Suppressor macrophage treated with lipopolysaccharide for 1 hour (primary cell): ENCODE measurements at places on chromosomes 11 and 22.

GRCh38 chr11:44029977-44030911 is 17.5 kb upstream of the ACCSL start:
- DNase-seq, result peak; percentile 67

GRCh38 chr11:15275141-15275540 is 160.4 kb downstream of the INSC start:
- DNase-seq, result no peak

GRCh38 chr11:134669796-134670195 is 257.8 kb upstream of the B3GAT1 start:
- DNase-seq, result no peak

GRCh38 chr11:134889832-134890231 is 477.8 kb upstream of the B3GAT1 start:
- DNase-seq, result no peak

- no peak for DNase-seq
Measured at GRCh38 chr11:131109257-131109656, 193.0 kb upstream of the SNX19 start.

- DNase-seq, result no peak
Measured at GRCh38 chr22:35981900-35982299, 46.7 kb downstream of the RBFOX2 start.

- no peak for DNase-seq
Measured at GRCh38 chr22:46894081-46894671, 131.7 kb downstream of the TBC1D22A start.

GRCh38 chr11:67395555-67396258 is 3.9 kb downstream of the RAD9A start:
- no peak for DNase-seq

- peak; percentile 58 for DNase-seq
Measured at GRCh38 chr11:14537134-14537599, 17.0 kb upstream of the PSMA1 start.

DNA sequence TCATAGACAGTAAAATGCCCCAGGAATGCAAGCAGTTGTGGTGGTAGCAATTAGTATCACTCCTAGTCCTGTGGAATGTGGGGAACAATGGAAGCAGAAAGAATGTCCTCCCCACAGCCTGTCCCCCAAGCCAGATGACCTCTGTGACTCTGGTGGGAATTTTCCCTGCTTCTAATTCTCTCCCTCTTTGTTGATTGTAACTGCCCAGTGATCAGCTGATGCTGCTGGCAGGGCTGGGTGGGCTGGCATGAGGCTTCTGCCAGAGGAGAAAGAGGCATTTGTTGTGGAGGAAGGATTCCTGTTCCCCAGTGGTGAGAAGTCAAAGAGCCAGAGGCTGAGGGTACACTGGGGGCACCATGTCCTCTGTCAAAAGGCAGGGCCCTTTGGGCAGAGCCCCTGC is 116.7 kb upstream of the NCAM1 start:
- no peak for DNase-seq

- no peak for DNase-seq
Measured at GRCh38 chr11:8020244-8020597, 33.1 kb downstream of the EIF3F start.

DNA sequence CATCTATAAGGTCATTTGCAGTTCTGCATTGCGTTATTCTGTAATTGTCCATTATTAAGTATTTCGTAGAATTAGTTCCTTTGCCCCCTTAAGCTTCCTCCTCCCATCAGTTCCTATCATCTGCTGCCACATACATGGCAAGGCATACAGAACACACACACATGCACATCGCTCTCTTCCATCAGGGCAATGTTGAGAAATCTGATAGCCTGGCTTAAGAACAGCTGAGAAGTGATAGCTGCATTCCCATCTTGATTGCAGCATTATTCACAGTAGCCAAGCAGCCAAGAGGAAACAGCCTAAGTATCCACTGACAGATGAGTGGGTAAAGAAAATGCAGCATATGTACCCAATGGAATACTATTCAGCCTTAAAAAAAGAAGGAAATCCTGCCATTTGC is 186.8 kb upstream of the CADM1 start:
- DNase-seq, result no peak

- no peak for DNase-seq
Measured at GRCh38 chr11:22567759-22568158, 57.9 kb downstream of the FANCF start.

- no peak for DNase-seq
Measured at GRCh38 chr11:4068962-4069361, 25.6 kb upstream of the RRM1 start.

GRCh38 chr11:124538019-124538418 is 5.4 kb downstream of the OR8B12 start:
- DNase-seq, result no peak

DNA sequence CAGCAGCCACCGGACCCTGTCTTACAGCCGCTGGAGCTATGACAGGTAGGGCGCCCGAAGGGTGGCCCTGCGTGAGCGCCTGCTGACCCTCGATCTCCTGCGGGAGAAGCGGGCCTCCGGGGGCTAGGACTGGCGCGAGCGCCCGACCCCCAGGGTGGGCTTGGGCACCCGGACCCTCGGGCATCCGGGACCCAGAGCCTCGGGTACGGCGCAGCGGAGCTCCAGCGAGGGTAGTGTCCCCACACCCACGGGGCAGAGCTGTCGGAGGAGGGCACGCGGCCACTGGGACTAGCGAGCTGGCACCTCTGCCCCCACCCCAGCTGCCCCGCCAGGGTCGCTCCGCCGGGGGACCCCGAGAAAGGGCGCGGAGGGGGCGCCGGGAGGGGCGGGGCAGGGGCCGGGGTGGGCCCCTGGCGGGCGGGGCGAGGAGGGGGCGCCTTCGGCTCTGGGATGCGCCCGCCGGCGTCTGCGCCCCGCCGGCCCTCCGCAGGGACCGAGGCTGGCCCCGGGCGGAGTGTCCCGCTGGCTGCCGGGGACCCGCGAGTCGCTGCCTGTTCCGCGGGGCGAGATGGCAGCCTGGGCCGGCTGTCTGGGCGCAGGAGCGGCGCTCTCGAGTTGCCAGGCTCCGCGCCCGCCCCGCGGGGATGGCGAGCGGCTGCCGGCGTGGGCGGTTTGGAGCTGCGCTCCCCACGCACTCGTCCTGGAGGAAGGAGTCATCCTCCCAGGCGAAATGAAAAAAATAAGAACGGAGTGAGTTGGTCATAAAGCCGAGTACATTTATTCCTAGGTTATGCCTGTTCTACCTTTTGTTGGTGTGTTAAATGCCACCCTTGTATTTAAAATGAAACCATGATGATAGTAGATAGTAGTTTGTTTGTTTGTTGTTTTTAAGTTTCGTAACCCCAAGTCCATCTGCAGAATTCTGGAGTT is 32.4 kb downstream of the EIF3F start:
- peak; percentile 69 for DNase-seq

GRCh38 chr11:18791207-18791968 is at the start of gene PTPN5:
Gene PTPN5 (minus strand): TSS chr11:18791798. CDS start chr11:18771958, 19,840 bp downstream.
- DNase-seq, result no peak

DNA sequence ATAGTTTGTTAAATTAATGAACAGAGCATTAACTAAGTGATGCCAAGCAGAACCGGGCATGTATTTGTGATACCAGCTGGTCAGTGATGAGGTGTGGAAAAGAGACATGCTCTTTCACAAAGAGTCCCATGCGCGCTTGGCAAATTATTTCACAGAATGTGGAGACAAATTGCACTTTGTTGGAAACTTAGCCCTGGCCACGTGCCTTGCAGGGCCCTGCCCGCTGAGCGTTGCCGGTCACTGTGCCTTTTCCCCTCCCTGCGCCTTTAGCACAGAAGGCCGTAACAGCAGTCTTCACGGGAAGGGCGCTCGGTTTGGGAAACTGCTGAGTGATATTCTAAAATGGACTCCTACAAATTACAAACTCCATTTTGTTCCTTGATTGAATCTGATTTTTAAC is 235.9 kb downstream of the TBC1D22A start:
- DNase-seq, result no peak

GRCh38 chr11:83574519-83574918 is 288.4 kb upstream of the CCDC90B start:
- no peak for DNase-seq

DNA sequence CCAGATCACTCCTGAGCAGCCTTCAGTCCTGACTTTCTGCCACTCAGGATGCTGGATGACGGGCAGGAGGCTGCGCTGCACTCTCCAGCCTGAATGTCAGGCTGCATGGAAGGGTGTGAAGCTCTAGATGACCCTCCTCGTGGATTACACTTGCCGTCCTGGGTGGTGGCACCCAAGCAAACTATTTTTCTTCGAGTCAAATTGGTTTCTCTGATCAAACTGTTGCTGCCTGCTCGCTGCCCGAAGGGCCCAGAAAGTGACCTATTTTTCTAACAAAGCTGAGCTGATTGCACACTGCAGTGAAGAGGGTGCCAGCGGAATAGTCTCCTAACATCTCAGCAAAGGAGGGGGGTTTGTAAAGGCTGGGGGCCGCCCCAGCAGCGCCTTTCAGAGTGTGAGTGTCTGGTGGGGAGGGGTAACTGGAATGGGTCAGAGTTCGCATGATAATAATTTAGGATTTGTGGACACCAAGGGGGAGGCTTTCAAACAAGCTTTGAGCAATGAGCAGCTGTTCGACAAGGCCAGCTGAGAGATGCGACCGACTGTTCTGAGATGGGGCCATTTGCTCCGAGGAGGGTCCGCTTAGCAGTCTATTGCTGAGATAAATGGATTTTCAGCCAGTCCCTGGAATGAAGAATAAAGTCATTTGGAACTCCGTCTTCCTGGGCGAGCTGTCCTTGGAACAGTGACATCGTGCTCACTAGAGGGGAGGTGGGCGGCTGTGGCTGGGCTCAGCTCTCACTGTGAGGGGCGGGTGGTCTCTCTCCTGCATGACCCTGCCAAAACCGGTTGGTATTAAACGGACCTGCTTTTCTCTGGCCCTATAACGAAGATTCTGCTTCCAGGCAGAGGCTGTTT is 537.6 kb downstream of the BRD1 start:
- DNase-seq, result no peak

- no peak for DNase-seq
Measured at GRCh38 chr11:128273736-128274135, 313.6 kb downstream of the ETS1 start.

DNA sequence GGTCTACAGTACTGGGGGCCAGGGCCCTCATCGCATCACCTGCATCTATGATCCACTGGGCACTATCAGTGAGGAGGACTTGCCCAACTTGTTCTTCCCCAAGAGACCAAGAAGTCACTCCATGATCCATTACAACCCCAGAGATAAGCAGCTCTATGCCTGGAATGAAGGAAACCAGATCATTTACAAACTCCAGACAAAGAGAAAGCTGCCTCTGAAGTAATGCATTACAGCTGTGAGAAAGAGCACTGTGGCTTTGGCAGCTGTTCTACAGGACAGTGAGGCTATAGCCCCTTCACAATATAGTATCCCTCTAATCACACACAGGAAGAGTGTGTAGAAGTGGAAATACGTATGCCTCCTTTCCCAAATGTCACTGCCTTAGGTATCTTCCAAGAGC is 3.8 kb upstream of the PPFIBP2 start:
- DNase-seq, result no peak

- DNase-seq, result peak; percentile 84
Measured at GRCh38 chr11:1882265-1883238, 9.1 kb downstream of the PRR33 start.

DNA sequence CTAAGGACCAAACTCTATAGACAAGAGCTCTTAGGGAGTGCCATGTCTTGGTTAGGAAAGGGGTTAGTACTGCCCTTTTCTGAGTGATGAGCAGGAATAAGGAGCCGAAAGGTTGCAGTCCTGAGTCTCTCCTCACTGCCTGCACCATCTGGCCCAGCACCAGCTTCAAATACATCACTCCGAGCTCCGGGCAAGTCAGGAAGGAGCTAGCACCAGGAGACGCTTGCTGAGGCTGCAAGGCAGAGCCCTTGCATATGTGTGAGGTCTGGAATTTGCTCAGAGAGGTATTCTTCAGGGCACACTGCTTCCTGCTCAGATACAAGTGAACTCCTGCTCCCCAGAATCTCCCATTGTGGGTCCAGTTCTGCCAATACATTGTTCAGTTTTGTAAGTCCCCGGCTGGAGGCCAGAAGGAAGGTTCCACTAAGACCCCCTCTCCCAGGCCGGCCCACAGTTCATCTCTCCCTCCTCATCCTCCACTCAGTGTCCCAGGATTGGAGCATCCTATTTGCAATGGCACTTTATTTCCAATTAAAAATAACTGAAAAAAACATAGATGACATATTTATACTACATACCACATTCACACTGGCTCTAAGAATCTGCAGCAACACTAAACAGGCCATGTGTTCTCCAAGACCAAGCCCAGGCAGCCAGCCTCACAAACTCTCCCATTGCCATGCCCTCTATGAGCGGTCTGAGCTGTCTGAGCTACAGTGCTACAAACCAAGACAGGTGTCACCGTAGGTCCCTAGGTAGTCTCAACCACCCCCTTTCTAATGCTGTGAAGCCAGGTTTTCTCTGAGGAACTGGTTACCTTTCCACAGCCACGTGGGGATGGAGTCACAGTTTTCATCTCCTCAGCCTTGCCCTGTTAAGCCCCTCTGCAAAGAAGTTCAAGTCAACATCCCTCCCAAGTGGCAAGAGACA is 55.1 kb upstream of the SPATA19 start:
- DNase-seq, result no peak
